ENCODE measurements at places on chromosomes 6 and 20.

- H3K27me3 ChIP-seq = peaks cover under 1% of the 10 kb centered on the region
- peaks cover 6% of the 10 kb centered on the region for H3K36me3 ChIP-seq
- no peak overlapping the region for H3K4me3 ChIP-seq
Measured at GRCh38 chr6:89364586-89364985, 12.1 kb upstream of the UBE2J1 start.

GRCh38 chr20:61861858-61862257 lies 203.8 kb downstream of the TAF4 start:
- H3K4me1 ChIP-seq = peaks cover 5% of the 10 kb centered on the region
- H3K27ac ChIP-seq = no peak overlapping the region
- H3K4me3 ChIP-seq = no peak overlapping the region
- DNase-seq = no peak

- no peak overlapping the region for H3K27ac ChIP-seq
- H3K36me3 ChIP-seq = no peaks in the 10 kb centered on the region
- DNase-seq = no peak
- no peaks in the 10 kb centered on the region for H3K4me1 ChIP-seq
- peaks cover 5% of the 10 kb centered on the region for H3K27me3 ChIP-seq
Measured at GRCh38 chr6:79257381-79258205, 23.1 kb upstream of the HMGN3 start.

- H3K27ac ChIP-seq = no peak overlapping the region
- H3K4me1 ChIP-seq = peaks cover 18% of the 10 kb centered on the region
- DNase-seq = no peak
- no peak overlapping the region for H3K4me3 ChIP-seq
- no peaks in the 10 kb centered on the region for H3K27me3 ChIP-seq
Measured at GRCh38 chr6:45375449-45375848, 2.3 kb downstream of the SUPT3H start.

GRCh38 chr6:20853828-20854227 lies 319.6 kb downstream of the CDKAL1 start:
- DNase-seq = no peak
- no peaks in the 10 kb centered on the region for H3K27me3 ChIP-seq
- H3K4me3 ChIP-seq = no peak overlapping the region
- no peak overlapping the region for H3K27ac ChIP-seq
- no peaks in the 10 kb centered on the region for H3K4me1 ChIP-seq

DNA sequence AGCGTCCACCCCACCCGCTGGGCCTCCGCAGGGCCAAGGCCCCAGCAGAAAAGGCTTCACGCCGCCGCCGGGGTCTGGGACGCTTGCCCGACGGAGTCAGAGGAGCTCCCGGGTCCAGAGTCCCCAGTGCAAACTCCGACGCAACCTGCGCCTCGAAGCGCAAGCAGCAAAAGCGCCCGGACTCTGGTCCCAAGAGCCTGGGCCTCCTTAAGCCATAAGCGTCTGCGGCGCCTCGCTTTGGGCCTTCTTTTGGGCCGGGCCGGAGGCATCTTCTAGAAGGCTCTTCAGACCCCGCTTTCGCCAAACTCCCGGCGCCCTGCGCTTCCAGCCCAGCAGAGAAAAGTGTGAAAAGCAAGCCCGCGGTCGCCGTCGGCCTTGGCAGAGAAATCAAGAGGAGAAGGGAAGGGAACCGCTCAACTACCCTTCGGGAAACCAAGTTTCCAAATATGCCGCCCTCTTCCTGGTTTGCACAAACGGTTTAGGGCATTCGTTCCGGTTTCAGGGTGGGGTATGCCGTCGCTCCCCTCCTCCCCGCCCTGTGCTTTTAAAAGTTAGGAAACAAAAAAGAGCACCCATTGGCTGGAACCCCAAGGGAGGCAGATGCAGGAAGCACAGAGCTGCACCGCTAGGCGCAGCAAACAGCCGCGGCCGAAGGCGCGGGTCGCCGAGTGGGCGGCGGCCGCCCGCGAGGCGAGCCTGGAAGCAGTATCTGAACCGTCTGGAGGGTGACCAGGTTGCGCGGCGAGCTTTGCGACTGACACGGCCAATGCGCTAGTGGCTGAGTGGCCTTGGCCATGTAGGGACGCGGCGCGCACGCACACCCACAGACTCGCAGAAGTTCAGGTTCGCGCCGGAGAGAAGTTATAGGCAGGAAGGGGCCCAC lies 1.2 kb downstream of the TBX18 start:
- DNase-seq = no peak
- peak overlapping the region; percentile 54 for H3K4me3 ChIP-seq
- H3K4me1 ChIP-seq = peaks cover 10% of the 10 kb centered on the region
- peaks cover 12% of the 10 kb centered on the region for H3K36me3 ChIP-seq

GRCh38 chr6:125102891-125103290 lies 50.7 kb upstream of the TPD52L1 start:
- H3K27ac ChIP-seq = no peak overlapping the region
- H3K4me3 ChIP-seq = no peak overlapping the region
- H3K27me3 ChIP-seq = peaks cover 23% of the 10 kb centered on the region
- H3K36me3 ChIP-seq = no peaks in the 10 kb centered on the region

DNA sequence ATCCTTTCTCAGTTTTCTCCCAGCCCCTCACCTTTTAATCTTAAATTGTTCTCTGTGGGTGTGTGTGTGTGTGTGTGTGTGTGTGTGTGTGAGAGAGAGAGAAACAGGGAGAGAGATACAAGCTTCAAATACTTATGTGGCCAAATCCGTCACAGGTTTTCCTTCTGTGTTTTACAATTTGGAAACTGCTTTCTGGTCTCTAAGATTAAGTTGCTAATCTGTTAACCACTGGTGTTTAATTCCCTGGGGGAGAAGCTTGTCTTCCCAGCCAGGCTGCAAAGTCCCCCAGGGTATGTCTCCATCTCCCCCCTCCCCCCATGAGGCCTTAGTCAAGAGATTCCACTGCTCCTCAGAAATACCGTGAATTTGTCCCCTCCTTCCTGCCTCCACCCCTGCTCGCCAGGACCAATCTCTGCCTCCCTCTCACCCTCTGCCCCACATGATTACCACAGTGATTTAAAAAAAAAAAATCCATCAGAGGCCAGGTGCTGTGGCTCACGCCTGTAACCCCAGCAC lies 49.0 kb downstream of the RIPOR3 start:
- peaks cover 2% of the 10 kb centered on the region for H3K27me3 ChIP-seq
- no peaks in the 10 kb centered on the region for H3K4me1 ChIP-seq
- H3K27ac ChIP-seq = no peak overlapping the region
- H3K36me3 ChIP-seq = no peaks in the 10 kb centered on the region
- H3K4me3 ChIP-seq = no peak overlapping the region

GRCh38 chr6:149919834-149920225 lies 3.1 kb downstream of the RAET1G start:
- DNase-seq = no peak
- H3K36me3 ChIP-seq = no peaks in the 10 kb centered on the region
- H3K27me3 ChIP-seq = peaks cover 49% of the 10 kb centered on the region
- H3K27ac ChIP-seq = no peak overlapping the region
- no peak overlapping the region for H3K4me3 ChIP-seq

DNA sequence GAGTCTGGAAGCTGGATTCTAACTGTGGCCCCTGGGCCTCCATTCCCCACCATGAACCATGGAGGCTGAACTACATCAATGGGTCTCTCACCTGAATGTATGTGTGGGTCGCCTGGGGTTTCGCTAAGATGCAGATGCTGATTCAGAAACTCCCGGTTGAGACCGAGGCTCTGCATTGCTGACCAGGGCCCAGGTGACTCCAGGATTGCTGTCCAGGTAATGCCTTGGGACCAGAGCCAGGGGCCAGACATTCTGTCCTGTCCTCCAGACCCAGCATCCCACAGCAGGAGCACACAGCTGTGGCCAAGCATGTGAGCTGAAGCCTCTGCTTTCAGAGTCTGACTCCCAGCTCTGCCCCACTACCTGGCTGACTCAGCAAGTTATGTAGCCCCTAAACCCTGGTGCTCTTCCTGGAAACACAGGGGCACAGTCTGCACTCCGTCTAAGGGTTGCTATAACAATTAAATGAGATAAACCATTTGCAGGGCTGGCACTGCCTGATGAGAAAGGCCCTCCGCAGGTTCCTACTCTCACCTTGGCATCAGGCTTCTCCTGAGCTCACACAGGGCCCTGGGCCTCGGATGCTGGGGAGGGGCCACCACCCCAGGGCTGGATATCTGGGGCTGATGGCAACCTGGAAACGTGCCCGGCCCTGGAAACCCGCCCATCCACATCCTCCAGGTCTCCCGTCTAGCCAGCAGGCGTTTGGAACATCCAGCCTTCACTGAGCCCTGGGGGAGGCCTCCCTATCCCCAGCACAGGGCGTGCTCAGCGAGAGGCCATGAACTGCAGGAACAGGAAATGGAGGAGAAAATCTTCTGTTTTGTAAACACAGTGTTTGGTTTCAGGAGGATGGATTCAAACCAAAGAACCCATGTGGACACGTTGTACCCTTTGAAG lies 175.7 kb downstream of the DLL1 start:
- peaks cover 1% of the 10 kb centered on the region for H3K36me3 ChIP-seq
- DNase-seq = no peak
- peaks cover 6% of the 10 kb centered on the region for H3K4me1 ChIP-seq
- H3K27me3 ChIP-seq = peaks cover 13% of the 10 kb centered on the region
- H3K27ac ChIP-seq = no peak overlapping the region
- no peak overlapping the region for H3K4me3 ChIP-seq

Measured in activated CD8-positive, alpha-beta T cell treated with anti-CD3 and anti-CD28 coated beads, Interleukin-2, amount 10 ng/mL, durations not matched to agents 7 days and 5 days (primary cell).